ENCODE measurements at places on chromosomes 7 and 10.

DNA sequence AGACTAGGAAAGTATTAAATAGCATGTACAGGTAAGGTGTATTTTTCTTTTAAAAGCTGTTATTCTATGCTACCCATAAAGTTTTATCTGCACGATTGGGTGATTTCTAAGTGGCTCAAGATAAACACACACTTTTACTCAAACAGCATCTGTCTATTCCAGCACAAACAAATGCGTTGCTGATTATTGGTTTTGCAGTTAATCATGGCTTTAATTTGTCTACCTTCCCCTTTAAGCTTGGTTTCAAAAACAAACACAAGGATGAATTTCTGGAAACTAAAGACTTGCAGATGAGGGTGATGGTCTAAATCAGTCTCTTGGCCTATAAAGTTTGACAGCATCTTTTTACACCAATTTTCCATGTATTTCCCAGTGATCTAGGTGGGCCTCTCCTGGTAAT lies 94.2 kb downstream of the NRP1 start:
- no peak for DNase-seq

DNA sequence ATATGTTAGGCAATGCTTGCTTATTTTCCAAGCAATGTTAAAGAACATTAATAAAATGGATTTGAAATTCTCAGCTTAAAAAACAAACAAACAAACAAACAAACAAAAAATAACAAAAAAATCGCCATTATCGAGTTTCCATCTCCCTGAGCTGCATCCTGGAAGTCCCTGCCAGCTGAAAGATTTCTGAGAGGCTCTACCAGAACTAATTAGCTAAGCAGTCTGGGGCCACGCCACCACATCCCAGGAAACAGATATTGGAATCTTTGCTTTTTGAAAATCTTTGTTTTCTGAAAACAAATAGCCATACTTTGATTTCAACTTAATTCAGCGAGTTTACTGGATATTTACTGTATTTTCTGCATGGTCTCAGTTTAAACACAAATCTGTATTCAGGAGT lies 143.6 kb downstream of the LSMEM1 start:
- DNase-seq, result no peak

GRCh38 chr7:100090527-100091410 lies 2.0 kb downstream of the COPS6 start:
- DNase-seq, result no peak

- no peak for DNase-seq
Measured at GRCh38 chr10:96279191-96279641, 7.8 kb upstream of the BLNK start.

DNA sequence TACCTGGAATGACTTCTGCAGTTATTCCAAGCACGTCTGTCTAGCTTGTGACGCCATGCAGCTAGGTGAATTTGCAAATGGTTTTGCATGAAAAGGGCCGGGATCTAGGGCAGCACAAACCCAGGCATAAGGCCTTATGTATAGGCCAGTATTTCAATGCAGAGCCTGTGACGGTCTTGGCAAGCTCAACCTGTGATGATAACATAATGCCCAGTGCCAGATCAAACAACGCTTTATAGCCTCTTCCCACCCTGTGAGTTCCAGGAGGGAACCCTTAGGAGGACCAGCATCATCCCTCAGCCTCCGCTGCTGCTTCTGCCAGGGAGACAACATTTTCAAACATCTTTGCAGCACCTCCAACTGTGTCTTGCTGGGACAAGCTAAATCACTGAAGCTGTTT lies 390.7 kb downstream of the INHBA start:
- no peak for DNase-seq

DNA sequence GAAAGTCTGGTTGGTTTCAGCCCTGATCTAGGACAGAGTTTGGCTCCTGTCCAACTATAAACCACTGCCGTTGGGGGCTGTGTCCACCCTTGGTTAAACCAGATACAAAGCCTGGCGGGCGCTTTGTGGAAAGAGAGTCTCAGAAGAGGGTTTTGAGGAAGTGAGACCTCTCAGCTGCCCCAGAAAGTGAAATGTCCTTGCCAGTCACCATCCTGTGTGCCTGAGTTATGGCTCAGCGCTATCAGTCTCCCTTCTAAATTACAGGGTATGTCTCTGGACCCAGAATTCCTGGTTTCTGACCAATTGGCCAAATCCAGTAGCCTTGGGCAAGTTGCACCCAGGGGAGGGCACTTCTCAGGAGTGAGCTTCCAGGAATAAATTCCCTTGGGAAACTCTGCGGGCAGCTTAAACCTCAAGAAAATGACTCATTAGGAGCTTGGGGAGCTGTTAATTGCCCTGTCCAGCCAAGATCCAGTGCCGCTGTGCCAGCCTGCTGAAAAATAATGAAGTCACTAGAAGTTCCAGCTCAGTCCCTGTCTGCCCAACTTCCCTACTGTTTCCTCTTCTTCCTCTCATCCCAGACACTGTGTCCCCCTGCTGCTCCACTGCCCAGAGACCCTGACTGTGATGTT lies 66.7 kb upstream of the PDZD8 start:
- peak; percentile 91 for DNase-seq

- no peak for DNase-seq
Measured at GRCh38 chr10:87700031-87700796, 40.5 kb downstream of the PAPSS2 start.

- no peak for DNase-seq
Measured at GRCh38 chr7:154649434-154649833, 353.5 kb downstream of the PAXIP1 start.

GRCh38 chr7:133436014-133436428 lies 183.1 kb downstream of the EXOC4 start:
- DNase-seq, result no peak

DNA sequence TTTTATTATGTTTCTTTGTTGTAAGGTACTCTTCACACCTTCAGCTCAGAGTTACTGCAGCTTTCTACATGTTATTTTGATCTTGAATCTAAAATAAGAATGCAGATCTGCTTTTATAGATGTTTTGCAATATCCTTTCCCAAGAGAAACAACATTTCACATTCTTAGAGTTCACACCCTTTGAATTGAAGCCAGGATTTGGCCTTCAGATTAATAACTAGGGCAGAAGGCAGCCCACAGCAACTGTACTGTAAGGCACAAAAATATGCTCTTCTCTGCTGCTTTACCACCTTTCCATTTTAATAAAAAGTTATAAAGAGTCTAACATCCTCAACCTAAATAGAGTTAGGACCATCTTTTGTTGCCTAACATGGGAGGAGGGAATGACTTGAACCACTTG lies 224.7 kb downstream of the LHFPL3 start:
- DNase-seq, result no peak

GRCh38 chr7:152366662-152367061 lies 69.1 kb downstream of the KMT2C start:
- no peak for DNase-seq

DNA sequence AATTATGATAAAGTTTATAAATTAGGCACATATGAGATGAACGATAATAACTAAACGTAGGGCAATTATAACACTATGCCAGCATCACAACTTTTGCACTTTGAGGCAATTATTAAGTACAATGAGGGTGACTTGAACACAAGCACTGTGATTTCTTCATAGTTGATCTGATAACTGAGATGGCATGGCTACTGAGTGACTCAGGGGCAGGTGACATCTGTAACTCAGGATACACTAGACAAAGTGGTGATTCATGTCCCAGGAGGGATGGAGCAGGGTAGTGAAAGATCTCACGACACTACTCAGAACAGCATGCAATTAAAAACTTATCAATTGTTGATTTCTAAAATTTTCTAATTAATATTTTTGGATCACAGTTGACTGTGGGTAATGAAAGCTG lies 98.3 kb upstream of the ARHGAP21 start:
- peak; percentile 68 for DNase-seq

DNA sequence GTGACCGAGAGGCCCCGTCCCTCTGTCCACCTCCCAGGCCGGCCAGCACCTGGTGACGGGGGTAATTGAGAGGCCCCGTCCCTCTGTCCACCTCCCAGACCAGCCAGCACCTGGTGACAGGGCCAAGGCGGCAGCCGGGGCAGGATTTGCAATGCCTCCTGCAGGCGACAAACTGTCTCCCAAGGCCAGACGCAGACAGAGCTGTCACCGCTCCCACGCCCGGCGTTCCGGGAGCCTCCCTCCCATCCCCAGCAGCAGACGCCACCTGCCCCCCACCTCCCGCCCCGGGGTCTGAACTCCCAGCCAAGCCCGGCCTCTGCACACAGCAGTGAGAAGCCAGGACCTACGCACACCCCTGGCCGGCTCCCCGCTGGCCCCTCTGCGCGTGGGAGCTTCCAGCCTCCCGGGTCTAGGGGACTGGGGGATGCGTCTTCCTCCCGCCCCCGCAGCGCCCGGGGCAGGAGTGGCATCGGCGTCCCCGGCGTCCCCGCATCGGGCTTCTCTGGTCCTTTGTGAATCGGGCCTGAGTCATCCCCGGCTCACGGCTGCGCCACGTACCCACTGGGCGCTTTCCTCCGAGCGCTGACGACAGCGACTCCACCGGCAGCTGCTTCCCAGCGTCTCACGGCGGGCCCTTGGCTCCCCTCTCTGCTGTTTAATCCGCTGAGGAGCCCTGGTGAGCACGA lies 95.1 kb upstream of the DIP2C start:
- DNase-seq, result peak; percentile 21

GRCh38 chr7:157495594-157495993 lies 158.8 kb downstream of the DNAJB6 start:
- no peak for DNase-seq

DNA sequence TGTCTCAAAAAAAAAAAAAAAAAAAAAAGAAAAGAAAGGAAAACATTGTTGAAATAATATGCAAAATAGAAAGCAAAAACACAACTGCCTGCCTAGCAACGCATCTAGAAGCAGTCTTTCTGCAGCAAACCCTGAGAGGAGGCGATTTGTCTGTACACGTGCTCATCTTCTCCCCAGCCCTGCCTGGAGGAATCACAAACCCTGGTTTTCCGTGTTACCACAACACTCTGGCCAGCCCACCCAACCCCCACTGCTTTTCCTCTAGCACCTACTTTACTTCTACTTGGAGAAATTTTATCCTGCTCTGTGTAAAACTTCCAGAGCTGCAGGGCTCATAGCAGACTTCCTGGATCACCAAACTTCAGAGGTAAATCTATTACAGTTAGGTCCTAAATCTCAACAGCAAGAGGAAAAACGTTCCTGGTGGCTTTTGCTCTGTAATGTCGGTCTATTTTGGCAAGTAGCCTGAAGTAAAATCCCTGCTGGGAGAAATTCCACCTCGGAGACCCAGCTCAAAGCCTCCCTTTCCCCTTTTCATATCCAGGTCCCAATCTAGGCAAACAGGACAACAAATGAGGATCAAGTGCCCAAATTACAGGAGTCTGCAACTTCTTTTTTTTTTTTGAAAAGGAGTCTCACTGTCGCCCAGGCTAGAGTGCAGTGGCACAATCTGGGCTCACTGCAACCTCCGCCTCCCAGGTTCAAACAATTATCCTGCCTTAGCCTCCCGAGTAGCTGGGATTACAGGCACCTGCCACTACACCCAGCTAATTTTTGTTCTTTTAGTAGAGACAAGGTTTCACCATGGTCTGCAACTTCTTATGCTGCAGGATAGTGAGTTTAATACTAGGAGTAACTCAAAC lies 91.6 kb downstream of the DNMBP start:
- no peak for DNase-seq

GRCh38 chr10:96814264-96814663 lies 17.8 kb upstream of the LCOR start:
- peak; percentile 79 for DNase-seq

GRCh38 chr7:5231811-5232484 lies 41.9 kb downstream of the WIPI2 start:
- no peak for DNase-seq

DNA sequence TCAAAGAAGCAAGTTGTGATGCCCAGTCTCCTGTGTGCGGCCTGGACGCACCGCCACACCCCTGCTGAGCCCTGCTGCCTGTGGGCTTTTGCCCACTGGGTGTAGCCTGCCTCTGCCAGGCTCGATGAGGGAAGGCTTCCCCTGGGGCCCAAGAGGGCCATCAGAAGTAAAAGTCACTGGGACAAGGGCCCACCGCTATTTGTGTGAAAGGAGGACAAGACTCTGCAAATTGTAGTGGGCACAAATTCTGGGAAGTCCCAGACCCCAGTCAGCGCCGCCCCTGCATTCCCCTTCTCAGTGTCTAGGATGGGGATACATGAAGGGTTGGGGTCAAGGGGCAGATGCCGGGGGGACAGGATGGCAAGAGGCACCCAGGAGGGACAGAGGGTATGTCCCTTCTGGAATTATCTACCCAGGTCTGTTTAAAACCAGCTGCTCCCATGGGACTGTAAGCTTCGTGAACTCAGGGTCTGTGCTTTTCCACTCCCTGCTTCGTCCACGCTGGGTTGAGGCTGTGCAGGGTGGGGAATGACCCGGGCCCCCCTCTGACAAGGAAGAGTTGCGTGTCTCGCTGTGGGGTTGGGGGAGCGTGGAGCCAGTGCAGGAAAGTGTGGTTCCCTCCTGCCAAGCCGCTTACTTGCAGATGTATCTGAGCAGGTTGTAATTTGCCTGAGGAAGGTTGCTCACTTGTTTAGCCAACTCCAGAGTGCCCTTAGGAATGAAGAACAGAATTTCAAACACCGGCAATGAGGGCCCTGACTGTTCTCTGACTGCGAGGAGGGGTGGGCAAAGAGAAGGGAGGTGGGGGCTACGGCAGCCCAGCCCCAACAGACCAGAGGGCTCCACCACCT lies 147.2 kb downstream of the MAPK8 start:
- DNase-seq, result no peak

- no peak for DNase-seq
Measured at GRCh38 chr7:55024776-55025175, 6.0 kb downstream of the EGFR start.

GRCh38 chr7:130141161-130141883 lies 63.9 kb downstream of the TMEM209 start:
- DNase-seq, result no peak

GRCh38 chr10:131212763-131213325 lies 98.7 kb downstream of the TCERG1L start:
- DNase-seq, result no peak

DNA sequence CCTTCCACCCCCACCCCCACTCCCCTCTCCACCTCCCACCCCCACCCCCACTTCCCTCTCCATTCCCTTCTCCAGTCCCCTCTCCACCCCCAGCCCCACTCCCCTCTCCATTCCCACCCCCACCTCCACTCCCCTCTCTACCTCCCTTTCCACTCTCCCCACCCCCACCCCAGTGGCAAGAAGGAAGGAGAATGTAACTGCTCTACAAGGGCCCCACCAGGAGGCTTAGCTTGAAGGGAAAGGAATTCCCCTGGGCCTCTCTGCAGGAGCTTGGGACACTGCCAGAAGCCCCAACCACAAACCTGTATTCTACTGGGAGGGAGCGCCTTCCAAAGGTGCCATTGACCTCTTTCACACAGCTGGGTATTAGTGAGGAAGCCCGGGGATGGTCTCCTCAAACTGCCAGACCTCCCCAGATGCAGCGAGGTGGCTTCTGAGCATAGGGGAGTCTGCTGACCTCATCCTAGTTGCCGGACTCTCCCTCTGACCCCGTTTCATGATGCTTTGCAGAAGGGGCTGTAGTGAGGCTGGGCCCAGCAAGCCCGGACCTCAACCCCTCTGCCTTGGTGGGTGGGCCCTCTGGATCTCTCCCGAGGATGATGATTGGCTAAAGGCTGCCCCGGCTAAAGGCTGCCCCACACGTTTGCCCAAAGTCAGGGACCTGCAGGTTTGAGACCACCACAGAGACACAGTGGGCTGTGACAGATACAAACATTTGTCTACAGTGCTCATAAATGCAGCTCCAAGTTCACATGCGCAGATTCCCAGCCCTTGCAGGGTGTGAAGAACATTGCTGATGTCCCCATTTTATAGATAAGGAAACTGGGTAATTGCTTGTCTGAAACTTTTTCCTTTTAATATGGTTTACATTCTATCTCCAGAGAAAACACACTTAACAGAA lies 2.9 kb downstream of the DEPP1 start:
- DNase-seq, result peak; percentile 77
